ENCODE measurements at places on chromosomes 5 and 9. TPM values are rescaled to one million over a fixed set of nuclear protein-coding genes. Genes with fewer than 3 reads are reported as not detected.

ADAMTS13 gene
- 3.4 TPM for total RNA-seq

RNF20 gene
- total RNA-seq = 37.5 TPM

JADE2 gene
- 80.0 TPM for total RNA-seq

ARHGAP26 gene
- total RNA-seq = 65.5 TPM

EGFLAM gene
- 14.8 TPM for total RNA-seq

GRCh38 chr5:108196276-108196675, 185.6 kb downstream of the FBXL17 start:
- H3K36me3 ChIP-seq = no peaks in the 10 kb centered on the region
- H3K4me1 ChIP-seq = no peaks in the 10 kb centered on the region
- no peak for DNase-seq
- H3K27me3 ChIP-seq = no peaks in the 10 kb centered on the region
- H3K27ac ChIP-seq = no peak overlapping the region
- H3K4me3 ChIP-seq = no peak overlapping the region

GRCh38 chr9:89021154-89021803, 30.0 kb downstream of the S1PR3 start:
- no peaks in the 10 kb centered on the region for H3K36me3 ChIP-seq
- no peaks in the 10 kb centered on the region for H3K4me1 ChIP-seq
- DNase-seq = no peak
- no peak overlapping the region for H3K4me3 ChIP-seq

GRCh38 chr9:86454701-86455615, 100.7 kb upstream of the TUT7 start:
- no peaks in the 10 kb centered on the region for H3K36me3 ChIP-seq
- no peak for DNase-seq
- no peak overlapping the region for H3K4me3 ChIP-seq

DNA sequence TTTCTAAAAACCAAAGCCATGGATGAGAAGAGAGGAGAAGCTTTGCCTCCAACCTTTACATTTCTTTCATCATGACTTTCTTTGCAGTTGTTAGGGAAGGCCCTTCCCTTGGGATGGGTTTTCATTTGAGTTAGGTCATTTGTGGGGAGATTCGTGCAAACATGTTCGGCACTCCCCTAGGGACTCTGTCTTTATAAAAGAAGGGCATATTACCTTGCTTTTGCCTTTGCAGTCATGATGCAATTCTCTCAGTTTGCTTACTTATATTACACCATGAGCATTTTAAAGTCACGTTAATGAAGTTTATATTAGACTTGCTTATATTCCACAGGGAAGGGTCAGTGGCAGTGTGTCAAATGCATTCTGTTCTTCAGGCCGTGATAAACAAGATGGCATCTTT, 289.3 kb upstream of the WWC1 start:
- no peak overlapping the region for H3K27ac ChIP-seq
- H3K4me3 ChIP-seq = no peak overlapping the region
- H3K36me3 ChIP-seq = no peaks in the 10 kb centered on the region
- H3K4me1 ChIP-seq = no peaks in the 10 kb centered on the region

DNA sequence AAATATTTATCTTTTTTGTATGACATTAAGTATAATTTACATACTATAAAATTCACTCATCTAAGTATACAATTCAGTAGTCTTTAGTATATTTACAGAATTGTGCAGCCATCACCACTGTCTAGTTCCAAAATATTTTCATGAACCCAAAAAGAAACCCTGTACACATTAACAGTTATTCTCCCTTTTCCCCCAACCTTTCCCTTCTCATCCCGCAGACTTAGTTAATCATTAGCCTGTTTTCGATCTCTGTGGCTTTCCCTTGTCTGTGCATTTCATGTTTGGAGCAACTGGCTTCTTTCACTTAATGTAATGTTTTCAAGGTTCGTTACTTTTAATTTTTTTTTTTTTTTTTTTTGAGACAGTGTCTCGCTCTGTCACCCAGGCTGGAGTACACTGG, 37.5 kb downstream of the MTREX start:
- no peak for DNase-seq
- H3K27me3 ChIP-seq = no peaks in the 10 kb centered on the region
- H3K4me1 ChIP-seq = no peaks in the 10 kb centered on the region
- peaks cover 41% of the 10 kb centered on the region for H3K36me3 ChIP-seq

GRCh38 chr9:27572566-27572917, 739 bp downstream of the C9orf72 start:
- no peak overlapping the region for H3K27ac ChIP-seq
- H3K4me3 ChIP-seq = peak overlapping the region; percentile 56
- no peaks in the 10 kb centered on the region for H3K36me3 ChIP-seq

- H3K27me3 ChIP-seq = no peaks in the 10 kb centered on the region
- DNase-seq = no peak
- no peak overlapping the region for H3K27ac ChIP-seq
- H3K4me3 ChIP-seq = no peak overlapping the region
- H3K4me1 ChIP-seq = no peaks in the 10 kb centered on the region
These were observed 67.7 kb upstream of the SPOCK1 start for GRCh38 chr5:137566780-137567179.

GRCh38 chr9:134951461-134951860, 33.7 kb upstream of the FCN1 start:
- H3K4me3 ChIP-seq = no peak overlapping the region
- H3K36me3 ChIP-seq = no peaks in the 10 kb centered on the region
- H3K4me1 ChIP-seq = no peaks in the 10 kb centered on the region
- H3K27me3 ChIP-seq = no peaks in the 10 kb centered on the region
- no peak for DNase-seq

GRCh38 chr5:131392466-131393095, 128.7 kb downstream of the CDC42SE2 start:
- H3K27me3 ChIP-seq = no peaks in the 10 kb centered on the region
- no peak overlapping the region for H3K4me3 ChIP-seq
- peaks cover 19% of the 10 kb centered on the region for H3K36me3 ChIP-seq
- no peak for DNase-seq
- H3K27ac ChIP-seq = no peak overlapping the region

DNA sequence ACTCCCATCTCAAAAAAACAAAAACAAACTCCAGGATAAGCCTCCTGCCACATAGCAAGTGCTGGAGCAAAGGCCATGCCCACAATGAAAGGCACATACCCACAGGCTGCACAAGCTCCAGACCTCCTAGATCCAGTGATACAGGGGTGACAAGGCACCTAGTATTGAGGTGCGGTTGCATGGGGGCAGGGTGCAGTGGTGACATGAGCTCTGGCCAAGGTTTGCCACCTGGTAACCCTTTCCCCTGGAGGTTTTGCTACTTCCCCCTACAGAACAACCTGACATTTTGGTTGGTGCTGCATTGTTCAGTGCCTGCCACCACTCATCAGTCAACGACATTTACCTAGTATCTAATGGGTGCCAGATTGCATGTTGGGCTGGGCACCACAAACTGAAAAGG, 14.5 kb downstream of the CDKN2AIPNL start:
- H3K27me3 ChIP-seq = no peaks in the 10 kb centered on the region
- H3K4me1 ChIP-seq = peaks cover 2% of the 10 kb centered on the region
- no peak overlapping the region for H3K4me3 ChIP-seq
- H3K36me3 ChIP-seq = peaks cover 12% of the 10 kb centered on the region
- H3K27ac ChIP-seq = no peak overlapping the region
- no peak for DNase-seq

DNA sequence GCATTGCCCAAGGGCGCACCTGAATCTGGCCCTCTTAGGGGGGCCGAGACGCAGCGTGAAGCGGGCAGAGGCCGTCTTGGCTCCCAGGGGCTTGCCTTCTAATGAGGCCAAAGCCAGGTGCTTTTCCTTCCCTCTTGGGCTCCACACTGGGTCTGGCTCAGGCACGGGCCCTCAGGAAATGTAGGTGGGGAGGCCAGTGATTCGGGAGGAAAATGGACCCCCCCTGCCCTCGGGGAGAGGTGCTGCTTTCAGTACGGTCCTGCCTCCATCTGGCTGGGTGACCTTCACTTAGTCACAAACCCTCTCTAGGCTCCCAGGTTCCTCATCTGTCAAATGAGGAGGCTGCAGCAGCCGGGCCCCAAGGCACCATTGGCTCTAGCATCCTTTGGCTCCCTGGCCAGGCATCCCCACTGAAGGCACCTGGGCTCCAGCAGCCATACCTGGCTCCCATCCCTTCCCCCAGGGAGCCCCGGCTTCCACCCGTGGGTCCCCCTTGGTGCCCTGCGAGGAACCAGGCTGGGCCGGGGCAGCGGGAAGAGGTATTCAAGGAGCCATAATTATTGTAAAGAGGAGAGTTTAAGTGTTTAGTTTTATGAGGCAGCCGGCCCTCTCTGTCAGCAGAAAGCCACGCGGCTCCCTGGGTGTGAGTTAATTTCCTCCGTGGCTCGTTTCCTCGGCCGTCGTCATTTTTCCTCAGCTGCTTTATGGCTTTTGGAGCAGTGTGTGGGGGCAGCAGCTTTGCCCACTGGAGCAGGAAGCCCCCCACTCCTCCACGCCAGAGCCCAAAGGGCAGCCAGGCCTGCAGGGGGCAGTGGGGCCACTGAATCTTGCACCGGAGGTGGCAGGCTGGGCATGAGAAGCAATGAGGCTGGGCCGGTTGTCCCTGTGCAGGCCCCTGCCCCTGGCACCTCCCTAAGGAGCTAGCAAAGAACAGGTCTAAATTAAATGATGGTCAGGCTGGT, 24.9 kb upstream of the UNC5A start:
- peaks cover 2% of the 10 kb centered on the region for H3K27me3 ChIP-seq
- H3K4me3 ChIP-seq = no peak overlapping the region
- DNase-seq = no peak
- no peaks in the 10 kb centered on the region for H3K36me3 ChIP-seq

DNA sequence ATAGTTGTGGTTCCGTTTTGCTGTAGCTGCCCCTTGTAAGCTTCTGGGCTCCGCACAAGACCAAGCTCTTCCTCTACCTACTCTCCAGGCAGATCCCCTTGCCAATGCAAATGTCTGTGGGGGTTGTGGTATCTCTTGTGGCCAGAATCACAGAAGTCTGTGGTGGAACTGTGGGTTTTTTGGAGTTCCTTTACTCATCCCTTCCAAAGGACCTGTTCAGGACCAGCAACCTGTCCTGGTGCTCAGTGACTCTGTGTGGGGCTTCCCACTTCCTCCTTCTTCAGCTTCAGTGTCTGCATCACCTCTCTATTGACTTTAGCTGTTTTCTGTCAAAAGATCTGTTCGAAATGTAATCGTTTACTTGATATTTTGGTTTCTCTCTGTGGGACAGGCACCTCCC, 441.3 kb upstream of the ADAMTSL1 start:
- no peaks in the 10 kb centered on the region for H3K4me1 ChIP-seq
- no peak overlapping the region for H3K4me3 ChIP-seq
- H3K27me3 ChIP-seq = no peaks in the 10 kb centered on the region

DNA sequence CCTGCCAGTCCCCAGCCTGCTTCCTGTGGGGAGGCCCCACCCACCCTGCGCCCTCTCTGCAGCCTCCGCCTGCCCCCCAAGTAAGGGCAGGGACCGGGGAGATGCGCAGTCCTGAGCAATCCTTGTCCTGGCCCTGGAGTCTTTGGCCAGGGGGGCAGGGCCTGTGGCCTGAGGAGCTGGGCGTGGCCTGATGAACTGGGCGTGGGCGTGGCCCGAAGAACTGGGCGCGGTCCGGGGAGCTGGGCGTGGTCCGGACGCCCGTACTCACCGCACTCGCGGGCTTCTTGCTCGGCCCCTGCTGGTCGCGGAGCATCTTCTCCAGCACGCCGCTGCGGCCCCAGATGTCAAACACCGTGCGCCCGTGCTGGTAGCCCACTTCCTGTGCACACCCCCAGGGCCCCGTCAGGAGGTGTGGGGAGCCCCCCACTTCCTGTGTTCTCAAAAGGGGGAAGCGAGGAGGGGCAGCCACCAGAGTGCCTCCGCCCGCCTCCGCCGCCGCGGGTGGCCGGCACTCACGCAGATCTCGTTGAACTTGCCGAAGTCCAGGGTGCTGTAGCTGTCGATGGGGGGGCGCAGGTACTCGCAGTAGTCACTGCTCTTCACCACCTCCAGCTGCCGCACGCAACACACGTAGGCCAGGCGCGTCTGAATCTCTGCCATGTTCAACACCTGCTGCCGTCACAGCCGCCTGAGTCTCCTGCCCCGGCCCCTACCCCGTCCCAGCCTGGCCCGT, 2.7 kb upstream of the NSMF start:
- no peaks in the 10 kb centered on the region for H3K27me3 ChIP-seq
- no peak overlapping the region for H3K27ac ChIP-seq
- no peak overlapping the region for H3K4me3 ChIP-seq
- no peak for DNase-seq

DNA sequence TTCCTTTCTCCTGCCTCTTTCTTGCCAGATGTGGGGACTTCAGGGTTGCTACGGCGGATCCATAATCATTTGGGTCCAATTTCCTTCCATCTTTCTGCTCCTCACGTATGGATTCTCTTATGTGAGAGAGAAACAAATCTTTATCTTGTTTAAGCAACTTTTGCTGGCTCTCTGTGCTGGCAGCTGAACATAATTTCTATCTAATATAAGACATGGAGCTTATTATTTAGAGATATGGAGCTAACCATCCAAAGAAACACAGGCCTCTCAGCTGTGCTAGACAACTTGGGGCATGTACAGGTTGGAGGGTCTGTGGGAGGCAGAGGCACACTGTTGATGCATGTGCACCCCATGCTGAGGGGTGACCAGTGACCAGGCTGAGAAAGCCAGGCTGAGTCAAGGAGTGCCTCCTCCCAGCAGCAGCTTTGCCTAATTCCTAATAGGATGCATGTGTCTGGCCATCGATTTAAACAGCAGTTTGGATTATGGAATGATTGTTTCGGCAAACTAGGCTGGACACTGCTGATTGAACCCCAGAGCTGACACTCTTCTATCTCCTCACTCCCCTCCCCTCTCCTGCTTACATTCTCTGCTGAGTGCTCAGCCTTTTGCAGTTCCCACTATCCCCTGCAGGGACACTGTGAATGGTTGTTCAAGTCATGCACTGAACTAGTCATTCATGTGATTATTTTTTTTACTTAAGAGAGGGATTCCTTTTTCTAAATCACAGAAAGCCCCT, 195.8 kb downstream of the ERCC6L2 start:
- H3K36me3 ChIP-seq = no peaks in the 10 kb centered on the region
- H3K27me3 ChIP-seq = no peaks in the 10 kb centered on the region
- H3K4me1 ChIP-seq = no peaks in the 10 kb centered on the region
- no peak overlapping the region for H3K27ac ChIP-seq

GRCh38 chr5:68709239-68709638, 384.6 kb upstream of the SLC30A5 start:
- no peak overlapping the region for H3K27ac ChIP-seq
- no peak for DNase-seq
- H3K36me3 ChIP-seq = no peaks in the 10 kb centered on the region
- H3K27me3 ChIP-seq = no peaks in the 10 kb centered on the region

Data from Panc1 (cell line).